ENCODE measurements at places on chromosomes 2 and 18.
A peak's percentile ranks its signal among the peaks of the same experiment; 100 is the strongest.

DNA sequence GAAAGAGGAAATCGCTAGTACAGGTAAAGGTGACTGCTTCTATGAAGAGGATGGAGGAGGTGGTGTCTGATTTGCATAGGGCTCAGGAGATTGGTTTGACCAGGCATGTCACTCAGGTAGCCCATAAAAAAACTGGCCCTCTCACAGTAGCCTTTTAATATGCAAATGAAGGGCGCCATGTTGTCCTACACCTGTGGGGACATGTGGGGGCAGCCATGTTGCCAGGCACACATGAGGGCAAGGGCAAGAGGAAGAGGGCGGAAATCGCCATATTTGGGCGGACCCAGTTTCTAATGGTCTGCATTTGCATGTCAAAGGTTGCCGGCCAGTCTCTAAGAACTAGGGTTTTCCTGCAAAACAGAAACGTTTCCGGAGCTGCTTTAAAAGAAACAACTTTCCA, 1330.6 kb downstream of the DSC3 start:
- H3K27ac ChIP-seq: no peak overlapping the region
- no peak overlapping the region for H3K4me3 ChIP-seq
- H3K4me1 ChIP-seq: no peaks in the 10 kb centered on the region
- no peak for DNase-seq
- no peaks in the 10 kb centered on the region for H3K27me3 ChIP-seq

GRCh38 chr2:172326211-172326509, 101.2 kb upstream of the ITGA6 start:
- no peak overlapping the region for H3K27ac ChIP-seq
- H3K27me3 ChIP-seq: peaks cover 4% of the 10 kb centered on the region
- DNase-seq: no peak
- H3K4me1 ChIP-seq: peaks cover 2% of the 10 kb centered on the region

DNA sequence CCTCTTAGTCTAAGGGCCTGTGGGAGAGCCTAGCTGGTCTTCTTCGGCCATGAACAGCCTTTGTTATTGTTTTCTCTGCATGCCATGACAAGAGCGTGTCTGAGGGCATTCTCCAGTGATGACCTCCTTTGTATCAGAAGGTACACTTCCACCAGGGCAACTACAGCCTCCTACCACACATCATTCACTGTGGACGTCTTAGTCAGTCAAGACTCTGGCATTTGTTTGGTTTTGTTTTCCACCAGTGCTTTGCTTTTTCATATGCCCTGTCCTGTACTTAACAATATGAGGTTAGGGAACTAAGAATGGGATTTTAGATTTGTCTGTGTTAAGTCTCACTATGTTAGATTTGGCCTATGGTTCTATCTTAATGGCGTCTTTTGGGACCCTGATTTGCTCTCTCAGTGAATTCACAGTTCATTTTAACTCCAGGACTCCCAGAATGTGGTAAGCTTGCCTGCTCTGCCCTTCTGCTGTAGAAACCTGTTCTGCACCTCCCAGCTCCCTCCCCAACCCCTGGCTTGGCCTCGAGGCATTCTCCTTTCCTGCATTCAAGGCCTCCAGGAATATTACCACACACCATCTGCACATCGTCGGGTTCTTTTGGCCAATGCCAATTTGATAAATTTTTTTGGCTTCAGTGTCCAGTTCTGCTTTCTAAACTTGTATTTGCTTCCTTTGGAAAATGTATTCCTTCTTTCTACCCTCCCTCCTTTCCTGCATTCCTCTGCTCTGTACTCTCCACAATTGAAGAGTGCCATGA, 42.8 kb upstream of the IL1R1 start:
- no peak overlapping the region for H3K4me3 ChIP-seq
- H3K36me3 ChIP-seq: no peaks in the 10 kb centered on the region
- H3K27ac ChIP-seq: no peak overlapping the region
- peaks cover 29% of the 10 kb centered on the region for H3K27me3 ChIP-seq
- H3K4me1 ChIP-seq: peaks cover 12% of the 10 kb centered on the region

DNA sequence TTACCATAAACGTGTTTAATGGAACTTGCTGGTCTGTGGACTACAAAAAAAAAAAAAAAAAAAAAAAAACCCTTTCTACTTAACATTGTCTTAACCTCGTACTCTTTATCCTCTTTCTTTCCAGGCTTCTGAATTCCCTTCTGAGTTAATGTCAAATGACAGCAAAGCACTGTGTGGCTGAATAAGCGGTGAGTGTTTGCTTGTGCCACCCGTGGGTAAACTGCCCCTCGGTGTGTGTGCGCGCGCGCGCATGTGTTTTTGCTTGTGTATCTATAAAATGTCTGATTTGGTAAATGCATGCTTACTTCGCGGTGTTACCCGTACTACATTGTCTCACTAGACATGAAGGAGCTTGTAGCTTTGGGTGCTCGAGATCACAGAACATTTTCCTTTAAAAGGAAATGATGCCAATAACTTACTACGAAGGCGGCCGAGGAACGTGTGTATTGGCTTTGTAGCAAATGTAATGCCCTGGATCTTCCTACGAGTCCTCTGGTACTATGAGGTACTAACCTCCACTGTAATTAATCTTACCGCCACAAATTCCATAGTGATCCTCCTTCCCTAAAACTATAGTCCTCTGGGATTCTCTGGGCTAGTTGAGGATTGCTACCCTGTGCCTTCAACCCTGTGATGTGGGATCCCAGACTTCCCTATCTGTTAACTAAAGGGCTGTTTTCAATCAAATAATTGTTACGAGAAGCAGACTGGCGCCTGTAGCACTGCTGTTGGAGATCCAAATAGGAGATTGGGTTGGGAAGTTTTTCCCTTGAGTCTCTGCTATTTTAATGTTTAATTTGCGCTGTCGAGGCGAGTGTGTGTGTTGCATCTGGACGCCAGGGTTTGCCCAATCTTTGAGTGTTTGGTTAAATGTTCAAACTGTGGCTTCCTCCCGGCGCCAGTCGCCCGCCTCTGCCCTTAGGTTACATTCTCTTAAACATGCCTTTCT, 1.1 kb downstream of the ID2 start:
- H3K36me3 ChIP-seq: no peaks in the 10 kb centered on the region
- H3K4me3 ChIP-seq: peak overlapping the region; percentile 85
- peaks cover 48% of the 10 kb centered on the region for H3K4me1 ChIP-seq
- peaks cover 51% of the 10 kb centered on the region for H3K27me3 ChIP-seq

DNA sequence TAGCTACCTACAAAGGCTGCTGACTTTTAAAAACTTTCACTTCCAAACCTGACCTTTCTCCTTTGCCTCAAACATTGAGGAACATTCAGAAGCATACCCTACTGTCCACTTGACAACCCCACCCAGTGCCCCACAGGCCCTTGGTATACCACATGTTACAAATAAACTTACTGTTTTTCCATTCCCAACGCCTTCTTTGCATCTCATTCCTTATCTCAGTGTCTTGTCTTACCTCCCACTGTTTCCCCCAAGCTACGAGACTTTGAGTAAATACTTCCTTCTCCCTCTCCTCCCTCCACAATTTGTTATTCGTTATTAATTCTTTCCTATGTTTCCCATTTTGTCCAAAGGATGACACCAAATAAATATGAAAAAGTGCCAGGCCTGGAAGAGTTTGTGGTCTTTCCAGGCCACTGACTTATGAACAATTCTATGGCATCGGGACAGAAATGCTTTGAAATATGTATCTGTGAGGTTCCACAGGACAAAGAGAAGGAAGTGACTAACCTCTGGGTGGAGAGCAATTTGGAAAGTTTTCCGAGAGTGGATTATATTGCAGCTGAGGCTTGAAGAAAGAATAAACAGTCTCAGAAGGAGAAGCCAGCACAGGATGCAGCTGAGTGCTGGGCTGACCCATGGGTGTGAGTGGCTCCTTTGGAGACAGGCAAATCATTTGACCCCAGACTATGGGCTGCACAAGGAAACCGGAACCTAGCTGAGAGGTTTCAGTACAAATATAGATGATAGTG, 409.0 kb downstream of the LPIN1 start:
- no peak for DNase-seq
- no peak overlapping the region for H3K4me3 ChIP-seq
- H3K36me3 ChIP-seq: no peaks in the 10 kb centered on the region
- H3K27me3 ChIP-seq: no peaks in the 10 kb centered on the region
- peaks cover 24% of the 10 kb centered on the region for H3K4me1 ChIP-seq

- no peak for DNase-seq
- no peak overlapping the region for H3K27ac ChIP-seq
- no peaks in the 10 kb centered on the region for H3K27me3 ChIP-seq
Measured at GRCh38 chr2:149394864-149395263, 64.5 kb downstream of the LYPD6 start.

DNA sequence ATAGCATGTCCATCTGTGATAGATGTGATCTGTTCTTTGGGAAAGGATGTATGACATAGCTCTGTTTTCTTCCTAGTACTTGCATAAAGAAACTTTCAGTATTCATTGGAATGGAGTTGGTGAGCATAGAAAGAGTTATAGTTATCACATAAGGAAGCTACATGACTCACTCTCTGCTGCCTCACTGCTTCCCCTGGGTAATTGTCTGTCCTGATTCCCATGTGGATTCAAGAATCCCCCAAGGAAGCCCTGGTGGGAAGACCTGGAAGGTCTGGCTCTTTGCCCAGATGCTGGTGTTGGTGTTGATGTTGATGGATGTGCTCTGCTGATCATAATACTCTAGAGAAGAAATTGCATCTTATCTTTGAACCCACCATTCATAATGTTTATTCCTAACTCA, 60.6 kb downstream of the PTPN4 start:
- DNase-seq: no peak
- peaks cover 8% of the 10 kb centered on the region for H3K4me1 ChIP-seq
- no peak overlapping the region for H3K4me3 ChIP-seq
- peaks cover 37% of the 10 kb centered on the region for H3K36me3 ChIP-seq
- H3K27ac ChIP-seq: no peak overlapping the region

DNA sequence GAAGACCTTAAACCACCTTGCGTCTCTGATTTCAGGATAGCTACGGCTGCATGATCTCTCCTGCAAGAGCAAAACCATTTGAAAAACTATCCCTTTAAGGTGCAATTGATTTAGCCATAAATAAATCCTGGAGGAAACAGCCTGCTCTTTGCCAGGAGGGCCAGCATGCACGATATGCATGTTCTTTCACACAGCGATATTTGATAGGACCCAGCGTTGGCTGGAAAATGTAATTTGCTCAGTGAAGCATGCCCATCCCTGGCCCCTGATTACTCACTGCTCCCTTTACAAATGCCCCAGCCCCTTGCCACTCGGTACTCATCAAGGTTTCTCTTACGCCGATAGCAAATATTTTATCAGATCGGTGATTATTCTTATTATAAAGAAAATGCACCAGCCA, 315.4 kb downstream of the CDH2 start:
- no peaks in the 10 kb centered on the region for H3K4me1 ChIP-seq
- H3K4me3 ChIP-seq: no peak overlapping the region
- no peaks in the 10 kb centered on the region for H3K36me3 ChIP-seq

DNA sequence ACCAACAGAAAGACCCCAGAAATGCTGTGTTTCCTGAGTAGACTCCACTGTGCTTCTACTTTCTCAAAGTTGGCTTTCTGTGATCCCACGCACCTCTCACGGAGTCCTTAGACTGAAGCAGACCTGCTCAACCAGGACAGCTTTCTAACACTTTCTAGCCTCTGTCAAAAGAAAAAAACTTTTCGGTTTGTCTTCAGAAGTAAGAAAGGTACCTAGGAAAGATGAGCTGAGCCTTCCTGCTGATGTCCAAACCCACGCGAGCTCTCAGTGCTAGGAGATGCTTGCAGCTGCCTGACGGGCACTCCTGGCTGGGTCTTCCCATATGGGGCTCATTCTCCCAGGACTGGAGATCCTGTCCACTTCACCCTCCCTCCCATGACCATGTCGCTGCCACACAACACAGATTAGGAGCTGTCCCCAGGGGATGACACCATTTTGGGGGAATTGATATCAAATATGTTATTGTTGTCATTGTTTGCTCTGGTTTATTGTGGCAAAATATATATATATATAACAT, 49.2 kb upstream of the DAPL1 start:
- H3K27ac ChIP-seq: no peak overlapping the region
- H3K4me1 ChIP-seq: no peaks in the 10 kb centered on the region
- DNase-seq: no peak
- no peak overlapping the region for H3K4me3 ChIP-seq

GRCh38 chr2:7795778-7796563, 878.8 kb downstream of the RNF144A start:
- H3K27me3 ChIP-seq: peaks cover 2% of the 10 kb centered on the region
- H3K36me3 ChIP-seq: no peaks in the 10 kb centered on the region
- H3K27ac ChIP-seq: no peak overlapping the region
- H3K4me1 ChIP-seq: no peaks in the 10 kb centered on the region

GRCh38 chr2:16718576-16719484, 53.2 kb upstream of the CYRIA start:
- peak overlapping the region; percentile 73 for H3K27ac ChIP-seq
- H3K36me3 ChIP-seq: no peaks in the 10 kb centered on the region
- no peaks in the 10 kb centered on the region for H3K27me3 ChIP-seq
- peaks cover 50% of the 10 kb centered on the region for H3K4me1 ChIP-seq
- H3K4me3 ChIP-seq: no peak overlapping the region

Measured in activated B cell treated with CpG ODN at 0.5 μM for 24 hours (primary cell).